ENCODE measurements at places on chromosomes 11 and 22. TPM values are rescaled to one million over a fixed set of nuclear protein-coding genes. Genes with fewer than 3 reads are reported as not detected.

MMP27 gene
- not detected for polyA plus RNA-seq

IGLL1 gene
- not detected for polyA plus RNA-seq

- no peak overlapping the region for H3K4me3 ChIP-seq
- H3K27me3 ChIP-seq, result no peaks in the 10 kb centered on the region
- no peak overlapping the region for H3K27ac ChIP-seq
- peaks cover 20% of the 10 kb centered on the region for H3K36me3 ChIP-seq
These were observed 125.3 kb downstream of the DBX1 start for GRCh38 chr11:20034941-20035340.

GRCh38 chr11:1222491-1223345, at the start of gene MUC5B:
TSS of gene MUC5B (plus strand) at chr11:1223066. CDS start at chr11:1223124, 58 bp downstream.
- no peaks in the 10 kb centered on the region for H3K36me3 ChIP-seq
- peaks cover 24% of the 10 kb centered on the region for H3K4me1 ChIP-seq
- DNase-seq, result no peak
- no peak within 1 kb of the TSS for H3K27ac ChIP-seq
- H3K4me3 ChIP-seq, result no peak within 1 kb of the TSS
- no peaks in the 10 kb centered on the region for H3K27me3 ChIP-seq

- peak; percentile 89 for DNase-seq
- H3K27ac ChIP-seq, result no peak overlapping the region
- H3K36me3 ChIP-seq, result no peaks in the 10 kb centered on the region
- peak overlapping the region; percentile 64 for H3K4me3 ChIP-seq
- peaks cover 11% of the 10 kb centered on the region for H3K4me1 ChIP-seq
These were observed 3.4 kb downstream of the CCDC89 start for GRCh38 chr11:85682330-85683305.

GRCh38 chr22:32328306-32329201, 29.1 kb upstream of the RFPL3 start:
- no peak overlapping the region for H3K27ac ChIP-seq
- peaks cover 14% of the 10 kb centered on the region for H3K4me1 ChIP-seq
- H3K27me3 ChIP-seq, result no peaks in the 10 kb centered on the region
- no peaks in the 10 kb centered on the region for H3K36me3 ChIP-seq
- H3K4me3 ChIP-seq, result no peak overlapping the region
- DNase-seq, result no peak

GRCh38 chr11:134592391-134592990, 180.4 kb upstream of the B3GAT1 start:
- H3K27ac ChIP-seq, result no peak overlapping the region
- no peaks in the 10 kb centered on the region for H3K4me1 ChIP-seq
- H3K36me3 ChIP-seq, result no peaks in the 10 kb centered on the region
- no peak for DNase-seq

DNA sequence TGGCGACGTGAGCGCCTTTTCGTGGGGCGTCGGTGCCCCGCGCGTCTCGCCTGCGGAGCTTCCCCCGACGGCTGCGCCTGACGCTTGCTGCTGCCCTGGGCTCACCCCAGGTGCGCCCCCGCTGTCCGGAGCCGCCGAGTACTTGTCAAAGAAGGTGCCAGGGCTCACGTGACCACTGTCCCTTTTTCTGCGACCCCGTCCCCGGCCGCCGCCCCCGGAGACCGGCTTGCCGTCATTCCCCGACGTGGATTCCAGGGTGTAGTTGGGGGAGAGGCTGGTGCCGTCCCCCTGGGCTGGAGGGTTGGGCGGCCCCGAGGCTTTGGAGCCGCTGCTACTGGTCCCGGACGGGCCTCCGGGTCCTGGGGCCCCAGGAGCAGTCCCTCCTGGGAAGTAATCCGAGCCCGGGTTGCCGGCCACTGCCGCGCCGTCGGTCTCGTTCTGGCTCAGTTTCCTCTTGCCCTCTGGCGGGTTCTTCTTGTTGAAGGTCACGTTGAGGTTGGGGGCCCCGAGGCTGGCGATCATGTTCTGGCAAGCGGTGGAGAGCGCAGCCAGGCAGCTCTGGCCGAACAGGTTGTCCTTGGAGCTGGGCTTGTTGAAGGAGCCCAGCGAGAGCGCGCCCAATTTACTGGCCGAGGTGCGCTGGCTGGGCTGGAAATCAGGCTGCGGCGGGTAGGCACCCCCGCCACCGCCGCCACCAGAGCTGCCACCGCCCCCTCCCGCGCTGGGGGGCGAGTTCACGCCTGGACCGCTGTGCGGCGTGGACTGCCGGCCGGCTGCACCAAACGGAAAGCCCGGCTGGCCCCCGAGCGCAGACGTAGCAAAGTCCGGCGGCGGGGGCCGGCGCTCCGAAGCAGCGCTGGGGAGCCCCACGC, 3.8 kb downstream of the MN1 start:
- H3K4me3 ChIP-seq, result peak overlapping the region; percentile 48
- peaks cover 34% of the 10 kb centered on the region for H3K27me3 ChIP-seq
- H3K36me3 ChIP-seq, result peaks cover 34% of the 10 kb centered on the region
- peaks cover 64% of the 10 kb centered on the region for H3K4me1 ChIP-seq
- peak overlapping the region; percentile 79 for H3K27ac ChIP-seq

DNA sequence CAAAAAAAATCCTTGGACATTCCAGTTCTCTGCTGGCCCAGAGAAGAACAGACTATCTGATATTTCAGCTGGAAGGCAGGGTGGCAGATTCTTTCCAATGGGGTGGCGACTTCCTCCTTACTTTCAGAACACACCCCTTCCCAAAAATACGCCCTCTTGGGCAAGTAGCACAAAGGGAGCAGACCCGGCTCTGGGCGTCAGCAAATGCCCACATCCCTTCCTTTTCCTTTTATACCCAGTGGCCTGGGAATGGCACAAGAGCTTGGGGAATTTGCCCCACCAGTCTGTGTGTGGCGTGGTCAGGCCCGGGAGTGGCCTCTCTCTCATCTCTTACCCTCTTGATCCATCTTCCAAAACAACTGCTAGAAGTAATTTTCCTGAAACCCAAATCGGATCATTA, 33.0 kb upstream of the NUP160 start:
- DNase-seq, result no peak
- no peak overlapping the region for H3K27ac ChIP-seq
- H3K4me1 ChIP-seq, result no peaks in the 10 kb centered on the region
- H3K27me3 ChIP-seq, result no peaks in the 10 kb centered on the region
- H3K4me3 ChIP-seq, result no peak overlapping the region
- H3K36me3 ChIP-seq, result no peaks in the 10 kb centered on the region

DNA sequence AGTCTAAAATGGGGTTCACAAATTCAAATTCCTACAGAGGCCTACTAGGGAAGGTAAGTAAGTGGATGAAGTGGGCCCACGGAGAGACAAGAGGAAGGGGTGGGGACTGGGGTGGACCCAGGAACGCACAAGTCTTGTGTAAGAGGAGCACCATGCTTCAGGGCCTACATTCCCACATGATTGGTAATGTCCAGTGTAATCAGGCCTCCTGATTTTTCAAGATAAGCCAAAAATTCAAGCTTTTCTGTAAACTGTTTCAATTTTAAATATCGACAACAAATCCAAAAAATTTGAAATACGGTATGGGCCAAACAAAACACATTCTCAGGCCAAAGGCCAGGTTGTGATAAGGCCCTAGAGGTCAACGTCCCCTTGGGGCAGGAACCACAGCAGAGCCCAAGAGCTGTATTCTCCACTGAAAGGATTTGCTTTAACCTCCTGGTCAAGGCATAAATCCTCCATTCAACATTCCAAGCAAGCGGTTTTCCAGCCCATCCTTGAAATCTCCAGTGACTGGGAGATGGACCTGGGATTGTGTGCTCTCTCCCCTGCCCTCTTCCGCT, 116.4 kb downstream of the TRIM29 start:
- no peaks in the 10 kb centered on the region for H3K36me3 ChIP-seq
- H3K27ac ChIP-seq, result no peak overlapping the region
- no peaks in the 10 kb centered on the region for H3K27me3 ChIP-seq
- DNase-seq, result no peak
- no peaks in the 10 kb centered on the region for H3K4me1 ChIP-seq

GRCh38 chr22:39622881-39623367, 52.4 kb downstream of the CACNA1I start:
- H3K36me3 ChIP-seq, result peaks cover 24% of the 10 kb centered on the region
- H3K4me3 ChIP-seq, result no peak overlapping the region
- peaks cover 2% of the 10 kb centered on the region for H3K27me3 ChIP-seq
- no peak overlapping the region for H3K27ac ChIP-seq
- peaks cover 4% of the 10 kb centered on the region for H3K4me1 ChIP-seq
